Activated T-cell treated with anti-CD3 and anti-CD28 coated beads for 4 hours (primary cell): ENCODE measurements at places on chromosomes 16 and 17.

- DNase-seq, result no peak
Observed at GRCh38 chr16:47204736-47205504, 61.2 kb upstream of the NETO2 start.

GRCh38 chr16:13992976-13993375, 73.0 kb downstream of the ERCC4 start:
- no peak for DNase-seq

GRCh38 chr17:74218436-74218835, 5.1 kb downstream of the TTYH2 start:
- no peak for DNase-seq

GRCh38 chr16:1763521-1764511, 7.5 kb downstream of the NME3 start:
- DNase-seq, result no peak

DNA sequence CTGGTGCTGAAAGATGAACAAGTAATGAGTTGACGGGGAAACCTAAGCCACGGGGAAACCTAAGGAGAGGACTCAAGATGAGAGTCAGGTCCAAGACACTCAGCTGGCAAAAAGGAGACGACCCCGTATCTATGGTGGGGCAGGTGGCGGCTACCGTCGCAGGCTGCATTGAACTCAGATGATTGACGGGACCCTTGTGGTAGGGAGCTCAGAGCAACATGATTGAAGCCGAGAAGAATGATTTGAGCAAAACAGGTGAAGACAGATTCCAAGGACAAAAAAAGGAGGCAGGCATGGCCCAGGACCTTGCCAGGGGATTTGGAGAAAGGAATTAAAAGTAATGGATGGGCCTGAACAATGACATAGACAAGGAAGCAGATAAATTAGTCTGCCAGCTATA, 7.5 kb upstream of the MYH3 start:
- no peak for DNase-seq

- no peak for DNase-seq
Observed at GRCh38 chr16:65044873-65045272, 77.0 kb downstream of the CDH11 start.

GRCh38 chr17:57037411-57037810, 47.6 kb upstream of the AKAP1 start:
- no peak for DNase-seq
